ENCODE measurements at places on chromosomes 1 and 21.

- DNase-seq, result no peak
Measured at GRCh38 chr1:38269923-38270848, 223.6 kb upstream of the POU3F1 start.

GRCh38 chr1:228650141-228650540 lies 85.1 kb upstream of the RHOU start:
- DNase-seq, result no peak

DNA sequence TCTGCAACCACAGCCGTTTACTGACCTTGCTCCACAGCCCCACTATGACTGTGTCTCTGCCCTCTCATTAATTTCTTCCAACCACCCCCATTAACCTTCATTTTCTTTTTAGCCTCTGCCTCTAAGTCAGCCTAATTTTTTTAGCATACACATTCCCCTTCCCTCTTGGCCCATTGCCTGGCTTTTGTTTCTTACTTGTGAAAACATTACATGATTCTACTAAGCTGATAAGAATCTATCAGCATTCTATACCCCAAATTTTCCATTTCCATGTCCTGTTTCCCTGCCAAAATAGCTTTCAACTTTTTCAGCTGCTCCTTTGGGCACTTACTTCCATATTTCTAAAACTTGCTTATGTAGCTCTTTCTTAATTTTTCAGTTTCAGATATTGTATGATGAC lies 79.8 kb downstream of the PCP4 start:
- DNase-seq, result no peak

DNA sequence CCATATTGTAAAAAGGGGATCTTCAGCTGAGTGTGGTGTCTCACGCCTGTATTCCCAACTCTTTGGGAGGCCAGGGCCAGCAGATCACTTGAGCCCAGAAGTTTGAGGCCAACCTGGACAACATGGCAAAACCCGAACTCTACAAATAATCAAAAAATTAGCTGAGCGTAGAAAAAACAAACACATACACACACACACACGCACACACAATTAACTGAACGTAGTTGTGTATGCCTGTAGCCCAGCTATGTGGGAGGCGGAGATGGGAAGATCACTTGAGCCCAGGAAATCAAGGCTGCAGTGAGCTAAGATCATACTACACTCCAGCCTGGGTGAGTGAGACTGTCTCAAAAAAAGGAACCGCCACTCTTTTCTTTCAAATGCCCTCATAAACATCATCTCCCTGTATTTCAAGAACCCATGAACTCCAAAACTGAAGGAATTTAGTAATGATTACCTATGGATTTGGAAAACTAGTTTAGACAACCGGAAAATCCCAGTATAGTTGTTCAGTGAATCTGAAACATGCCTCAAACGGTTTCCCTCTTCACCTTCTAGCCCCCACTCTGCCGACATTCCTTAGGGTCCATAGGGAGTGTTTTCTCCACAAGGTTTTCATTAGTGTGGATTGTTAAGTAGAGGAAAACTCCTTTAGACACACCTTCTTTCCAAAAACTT lies 4.5 kb downstream of the TXNIP start:
- DNase-seq, result no peak

- no peak for DNase-seq
Measured at GRCh38 chr1:34086561-34086960, 78.5 kb downstream of the CSMD2 start.

- DNase-seq, result no peak
Measured at GRCh38 chr1:11693024-11693590, 1.6 kb downstream of the DRAXIN start.

- DNase-seq, result no peak
Measured at GRCh38 chr21:44890338-44890931, 16.9 kb upstream of the PTTG1IP start.

GRCh38 chr1:70718086-70718630 lies 307.1 kb downstream of the CTH start:
- no peak for DNase-seq

DNA sequence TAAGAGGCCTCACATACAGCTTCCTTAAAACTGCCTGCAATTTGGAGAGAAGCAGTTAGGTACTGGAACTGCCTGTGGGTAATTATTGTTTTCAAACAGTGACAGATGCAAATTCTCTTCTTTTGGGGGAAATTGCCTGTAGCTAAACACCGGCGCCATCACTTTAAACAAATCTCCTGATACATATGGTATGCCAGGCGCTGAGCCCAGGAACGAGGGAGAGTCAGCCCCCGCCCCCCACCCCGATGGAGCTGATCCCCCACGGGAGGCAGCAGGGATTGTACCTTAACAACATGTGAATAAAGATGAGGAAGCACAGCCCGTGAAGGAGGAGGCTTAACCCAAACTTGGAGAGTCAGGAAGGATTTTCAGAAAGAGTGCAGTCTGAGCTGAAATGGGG lies 7.1 kb downstream of the TMEM51 start:
- no peak for DNase-seq

- DNase-seq, result no peak
Measured at GRCh38 chr1:243957141-243957540, 93.9 kb upstream of the ZBTB18 start.

DNA sequence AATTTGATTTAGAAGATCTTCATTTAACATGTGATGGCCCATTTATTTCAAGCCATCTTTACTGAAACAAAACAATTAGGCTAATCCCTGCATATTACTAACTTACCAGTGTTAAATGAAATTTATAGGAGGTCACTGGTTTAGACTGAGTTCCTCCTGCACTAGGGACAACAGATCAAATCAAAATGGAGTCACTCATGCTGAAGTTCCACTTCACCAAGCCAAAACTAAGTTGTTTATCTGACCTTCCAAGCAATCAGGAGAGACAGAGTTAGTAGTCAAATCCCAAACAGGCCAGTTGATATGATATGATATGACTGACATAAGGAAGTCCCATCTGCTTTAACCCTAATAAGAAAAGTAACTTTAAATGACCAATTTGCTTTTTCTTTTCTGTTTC lies 4.8 kb downstream of the LYST start:
- DNase-seq, result no peak

DNA sequence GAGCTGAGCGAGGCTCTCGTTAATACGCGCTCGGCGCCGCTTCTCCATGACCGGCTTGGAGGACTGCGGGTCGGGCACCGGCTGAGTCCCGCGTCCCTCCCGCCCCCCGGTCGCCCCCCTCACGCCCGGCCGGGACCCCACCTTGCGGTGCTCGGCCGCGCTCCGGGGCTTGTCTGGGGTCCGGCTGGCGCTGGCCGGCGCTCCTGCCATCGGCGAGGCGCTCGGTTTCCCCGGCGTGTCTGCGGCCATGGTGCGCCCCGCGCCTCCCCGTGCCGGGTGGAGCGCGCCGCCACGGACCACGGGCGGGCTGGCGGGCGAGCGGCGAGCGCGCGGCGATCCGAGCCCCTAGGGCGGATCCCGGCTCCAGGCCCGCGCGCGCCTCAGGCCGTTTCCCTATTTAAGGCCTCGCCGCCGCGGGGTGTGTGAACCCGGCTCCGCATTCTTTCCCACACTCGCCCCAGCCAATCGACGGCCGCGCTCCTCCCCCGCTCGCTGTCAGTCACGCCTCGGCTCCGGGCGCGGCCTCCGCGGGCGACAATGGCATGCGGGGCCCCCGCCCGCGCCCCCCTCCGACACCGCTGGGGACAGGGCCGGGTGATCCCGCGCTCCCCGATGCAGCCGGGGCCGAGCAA lies at the start of gene HES4:
Gene HES4 (minus strand): TSS at position 373 of the 632 bp plus-strand sequence. CDS start 124 bp downstream, at position 249.
- peak; percentile 51 for DNase-seq

Data from NCI-H1436 treated with DMSO at 0.1 percent for 48 hours (cell line).